ENCODE measurements at places on chromosomes 2 and 18.

GRCh38 chr2:68766376-68766845 is 31.8 kb downstream of the ARHGAP25 start:
- DNase-seq = no peak

DNA sequence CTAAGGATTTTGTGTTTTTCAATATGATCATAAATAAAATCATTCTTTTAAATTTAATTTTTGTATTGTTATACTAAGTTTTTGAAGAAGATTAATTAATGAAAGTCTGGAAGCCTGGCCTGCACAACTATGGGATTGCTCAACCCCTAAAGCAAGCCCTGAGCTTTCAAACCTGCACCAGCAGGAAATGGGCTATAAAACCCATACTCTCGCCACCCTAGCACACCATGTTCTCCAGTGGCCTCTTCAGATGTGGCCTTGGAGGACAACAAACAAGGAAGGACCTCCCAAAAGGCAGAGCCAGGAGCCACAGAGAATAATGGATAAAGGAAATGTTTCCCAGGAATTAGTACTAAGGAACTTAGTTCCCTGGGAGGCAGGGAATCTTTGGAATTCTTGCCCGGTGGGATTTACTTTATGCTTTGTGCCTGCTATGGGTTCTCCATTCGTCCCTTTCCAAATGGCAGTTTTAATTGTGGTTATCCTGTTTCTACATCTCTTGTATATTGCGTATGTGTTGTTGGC is 212.5 kb downstream of the ZFP36L2 start:
- DNase-seq = no peak

- DNase-seq = no peak
Observed at GRCh38 chr18:23998018-23998417, 16.5 kb upstream of the TTC39C start.

- DNase-seq = no peak
Observed at GRCh38 chr2:119266091-119266589, 42.5 kb downstream of the STEAP3 start.

DNA sequence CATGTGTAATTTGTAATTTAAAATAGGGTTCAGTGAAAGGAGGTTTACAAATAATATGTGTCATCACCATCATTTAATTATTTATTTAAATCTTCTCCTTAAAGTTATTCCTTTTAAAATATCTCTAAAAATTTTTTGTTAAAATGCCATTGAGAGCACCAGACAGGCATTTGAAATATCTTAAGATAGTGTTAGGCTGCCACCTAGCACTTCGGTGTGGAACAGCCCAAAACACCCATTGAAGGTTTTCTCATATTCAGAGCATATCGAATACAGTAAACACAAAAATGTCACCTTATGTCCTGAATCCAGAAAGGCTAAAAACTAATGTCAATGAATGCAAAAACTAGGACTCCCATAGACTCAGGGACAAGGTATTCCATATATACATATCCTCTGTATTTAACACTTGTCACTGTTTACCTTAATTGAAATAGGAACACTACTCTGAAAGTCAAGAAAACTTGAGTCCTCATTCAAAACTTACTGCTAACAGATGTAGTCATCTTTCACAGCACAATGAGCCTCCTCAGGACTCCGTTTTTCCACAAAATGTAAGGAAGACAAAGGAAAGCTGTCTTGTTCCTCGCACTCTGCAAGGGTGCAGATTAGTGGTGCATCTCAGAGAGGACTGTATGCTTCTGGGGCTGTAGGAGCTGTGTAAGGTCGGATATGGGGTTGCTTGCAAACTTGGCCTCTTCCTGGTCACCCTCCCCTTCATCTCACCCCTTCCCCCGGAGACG is 329.5 kb downstream of the PAX3 start:
- peak; percentile 30 for DNase-seq

DNA sequence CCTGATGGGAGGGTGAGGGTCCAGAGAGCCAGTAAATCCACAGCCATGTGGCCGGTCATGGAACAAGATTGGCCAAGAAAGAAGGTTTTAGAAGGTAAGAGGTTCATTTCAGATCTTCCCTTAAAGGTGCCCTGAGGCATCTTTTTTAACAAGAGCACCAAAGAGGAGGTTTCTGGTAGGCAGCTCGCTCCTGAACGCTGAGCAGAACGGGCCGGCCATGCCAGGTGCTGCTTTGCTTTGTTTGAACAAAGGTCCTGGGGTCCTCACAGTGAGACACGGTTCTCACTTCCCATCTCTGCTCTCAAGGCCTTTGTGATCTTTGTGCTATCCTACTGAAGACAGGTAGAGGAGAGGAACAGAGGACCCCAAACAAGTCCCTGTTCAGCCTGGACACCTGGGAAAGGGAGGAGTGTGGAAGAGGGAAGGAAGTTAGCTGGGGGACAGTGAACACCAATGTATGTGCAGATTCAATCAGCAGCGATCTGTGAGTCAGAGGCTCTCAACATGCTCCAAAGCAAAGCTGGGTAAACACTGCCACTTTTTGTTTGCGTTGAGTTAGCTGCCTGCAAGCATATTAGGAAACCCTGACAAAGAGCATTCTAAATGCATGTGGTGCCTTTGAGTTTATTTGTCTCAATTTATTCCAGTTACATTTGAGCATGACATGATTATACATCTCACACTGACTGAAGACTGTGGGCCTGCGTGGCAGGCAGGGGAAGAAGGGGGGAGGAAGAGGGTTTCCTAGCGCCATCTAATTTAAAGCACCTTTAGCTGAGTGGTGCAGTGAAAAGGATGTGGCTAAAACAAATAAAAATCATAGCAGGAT is 102.4 kb downstream of the ASB1 start:
- DNase-seq = no peak

GRCh38 chr2:207847807-207848544 is 78.3 kb upstream of the FZD5 start:
- DNase-seq = no peak

DNA sequence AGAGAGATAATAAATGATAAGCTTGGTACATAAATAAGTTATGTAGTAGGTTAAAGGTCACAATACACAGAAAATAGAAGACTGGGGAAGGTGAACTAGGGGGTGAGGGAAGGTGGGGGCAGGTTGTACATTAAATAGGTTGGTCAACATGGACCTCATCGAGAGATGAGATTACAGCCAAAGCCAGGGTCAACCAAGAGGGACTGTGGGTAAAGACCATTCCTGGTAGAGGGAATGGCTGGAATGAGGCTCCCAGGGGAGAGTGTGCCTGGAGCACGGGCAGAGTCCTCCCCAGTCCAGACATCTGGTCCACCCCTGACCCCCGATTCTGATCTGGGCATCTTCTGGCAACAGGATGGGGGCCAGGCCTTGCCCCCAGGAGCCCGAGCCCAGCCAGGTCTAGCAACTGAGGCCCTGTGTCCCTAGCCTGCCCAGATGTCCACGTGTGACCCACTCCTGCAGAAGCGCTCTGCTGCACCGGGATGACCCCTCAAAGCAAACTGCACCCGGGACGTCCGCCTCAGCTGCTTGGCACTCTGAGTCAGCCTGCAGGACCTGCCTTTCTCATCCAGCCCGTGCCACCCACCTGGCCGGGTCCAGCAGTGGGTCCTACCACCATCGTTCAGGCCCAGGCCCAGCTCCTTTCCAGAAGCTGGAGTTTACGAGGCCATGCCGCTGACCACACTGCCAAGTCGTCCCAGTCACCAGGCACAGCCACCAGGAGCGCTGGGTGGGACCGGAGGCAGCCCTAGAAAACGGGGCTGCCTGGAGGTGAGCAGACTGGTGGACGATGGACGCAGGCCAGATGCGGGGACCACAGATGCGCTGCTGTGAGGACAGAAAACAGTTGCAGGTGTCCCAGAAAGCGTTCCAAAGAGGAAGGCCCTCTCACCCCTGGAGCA is 56.2 kb upstream of the ID2 start:
- no peak for DNase-seq

DNA sequence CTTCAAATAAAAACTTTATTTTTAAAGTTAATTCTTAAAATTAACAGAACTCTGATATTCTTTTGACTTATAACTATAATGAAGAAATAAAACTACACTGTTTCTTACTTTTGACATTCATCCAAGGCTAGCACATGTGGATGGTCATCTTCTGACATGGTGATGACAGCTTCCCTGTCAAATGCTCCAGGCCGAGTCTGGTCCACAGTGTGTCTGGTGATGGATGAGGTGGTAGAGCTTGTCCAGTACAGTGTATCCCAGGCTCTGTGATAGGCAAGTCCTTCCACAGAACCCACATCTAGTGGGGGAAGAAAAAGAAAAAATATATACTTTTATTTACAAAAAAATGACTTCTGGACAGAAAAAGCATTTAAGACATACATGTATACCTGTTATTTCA is 1529.5 kb downstream of the LRP1B start:
- DNase-seq = no peak

GRCh38 chr2:172340394-172340793 is 87.0 kb upstream of the ITGA6 start:
- no peak for DNase-seq

DNA sequence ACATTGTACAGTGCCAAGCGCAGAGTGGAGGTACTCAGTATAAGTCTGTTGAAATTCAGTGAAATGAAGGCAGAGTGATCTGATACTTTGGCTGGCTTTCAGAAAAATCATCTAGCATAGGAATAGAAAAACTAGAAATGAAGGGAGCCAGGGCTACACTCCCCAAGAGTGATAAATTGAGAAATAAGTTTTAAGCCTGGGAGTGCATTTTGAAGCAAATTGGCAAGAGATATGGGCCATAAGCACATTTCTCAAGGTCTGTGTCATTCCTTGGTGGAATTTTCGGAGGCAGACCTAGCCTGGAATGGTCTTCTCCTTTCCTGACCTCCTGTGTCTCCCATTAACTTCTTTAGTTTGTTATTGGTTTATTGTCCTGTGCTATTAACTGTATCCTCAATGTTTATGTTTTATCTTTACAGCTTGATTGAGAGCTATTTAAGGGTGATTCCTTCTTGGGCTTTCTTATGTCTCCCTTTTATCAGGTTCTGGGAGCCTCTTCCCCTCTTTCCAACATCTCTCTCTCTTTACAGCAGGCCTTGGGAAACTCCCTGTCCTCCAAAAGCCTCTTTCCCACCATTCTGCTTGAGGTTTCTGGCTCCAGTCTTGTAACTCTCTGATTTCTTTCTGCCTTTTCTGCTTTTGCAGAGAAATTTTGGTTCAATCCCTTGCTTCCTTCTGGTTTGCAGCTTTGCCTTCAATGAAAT is 649.5 kb downstream of the SLC4A3 start:
- DNase-seq = no peak

- no peak for DNase-seq
Observed at GRCh38 chr2:85823951-85824350, 64.8 kb downstream of the ST3GAL5 start.

- DNase-seq = no peak
Observed at GRCh38 chr2:45707006-45707405, 55.5 kb downstream of the PRKCE start.

DNA sequence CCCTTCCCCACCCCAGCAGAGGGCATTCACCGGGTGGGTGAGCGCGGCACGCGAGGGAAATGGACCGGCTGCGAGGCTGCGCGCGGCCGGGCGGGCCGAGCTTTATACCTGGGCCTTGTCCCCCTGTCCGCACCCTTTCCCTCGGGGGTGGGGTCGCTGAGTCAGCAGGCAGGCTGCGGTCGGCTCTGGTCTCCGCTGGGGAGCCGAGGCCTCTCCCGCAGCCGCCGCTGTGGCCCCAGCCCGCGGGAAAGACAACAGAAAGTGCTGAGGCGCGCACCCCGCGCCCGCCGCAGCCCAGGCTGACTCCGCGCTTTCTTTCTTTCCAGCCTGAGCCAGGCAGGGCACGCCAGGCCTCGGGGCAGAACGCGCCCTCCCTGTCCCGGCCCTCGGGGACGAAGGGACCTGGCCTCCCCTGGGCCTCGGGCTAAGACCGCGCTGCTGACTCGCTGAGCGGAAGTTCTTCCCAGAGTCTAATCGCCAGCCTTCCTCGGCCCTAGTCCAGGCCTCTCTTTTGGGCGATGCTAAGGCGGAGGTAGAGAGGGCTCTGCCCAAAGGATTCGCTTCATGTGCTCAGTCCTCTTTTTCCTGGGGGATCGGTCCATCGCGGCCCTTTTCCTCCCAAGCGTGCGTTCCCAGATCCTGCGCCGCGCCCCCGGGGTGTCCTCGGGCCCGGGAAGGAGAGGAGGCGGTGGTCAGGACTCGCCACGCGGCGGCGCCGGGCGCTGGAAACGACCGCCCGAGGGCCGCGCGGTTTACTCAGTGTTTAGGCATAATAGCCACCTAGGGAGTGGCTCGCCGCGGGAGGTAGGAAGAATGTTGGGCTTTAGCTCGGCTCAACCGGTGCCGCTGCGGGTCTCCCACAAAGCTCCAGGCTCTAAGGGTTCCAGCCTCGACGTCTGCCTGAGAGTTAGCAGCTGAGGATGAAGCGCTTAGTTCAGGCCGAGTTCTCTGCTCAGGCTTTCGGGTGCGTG is at the start of gene CRYBA2:
Gene CRYBA2 (minus strand): TSS at position 78 of the 971 bp plus-strand sequence. CDS start 246 bp downstream, outside the sequence.
- no peak for DNase-seq

DNA sequence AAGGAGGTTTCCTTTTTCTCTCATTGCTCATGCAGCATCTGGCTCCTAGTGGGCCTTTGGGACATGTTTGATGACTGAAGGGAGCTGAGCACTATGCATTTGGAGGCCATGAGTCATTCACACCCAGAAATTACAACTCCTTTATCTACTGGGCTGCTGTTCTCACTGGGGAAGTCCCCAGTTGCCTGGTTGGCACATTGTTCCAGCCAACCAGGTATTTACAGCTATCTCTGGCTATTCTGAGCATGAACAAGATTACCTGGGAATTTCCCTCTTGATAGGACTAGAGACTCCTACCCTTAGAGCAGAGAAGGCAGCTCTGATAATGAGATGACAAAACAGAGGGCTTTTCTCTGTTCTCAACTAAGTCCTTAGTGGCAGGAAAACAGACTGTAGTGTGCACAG is 206.5 kb downstream of the SETBP1 start:
- no peak for DNase-seq

DNA sequence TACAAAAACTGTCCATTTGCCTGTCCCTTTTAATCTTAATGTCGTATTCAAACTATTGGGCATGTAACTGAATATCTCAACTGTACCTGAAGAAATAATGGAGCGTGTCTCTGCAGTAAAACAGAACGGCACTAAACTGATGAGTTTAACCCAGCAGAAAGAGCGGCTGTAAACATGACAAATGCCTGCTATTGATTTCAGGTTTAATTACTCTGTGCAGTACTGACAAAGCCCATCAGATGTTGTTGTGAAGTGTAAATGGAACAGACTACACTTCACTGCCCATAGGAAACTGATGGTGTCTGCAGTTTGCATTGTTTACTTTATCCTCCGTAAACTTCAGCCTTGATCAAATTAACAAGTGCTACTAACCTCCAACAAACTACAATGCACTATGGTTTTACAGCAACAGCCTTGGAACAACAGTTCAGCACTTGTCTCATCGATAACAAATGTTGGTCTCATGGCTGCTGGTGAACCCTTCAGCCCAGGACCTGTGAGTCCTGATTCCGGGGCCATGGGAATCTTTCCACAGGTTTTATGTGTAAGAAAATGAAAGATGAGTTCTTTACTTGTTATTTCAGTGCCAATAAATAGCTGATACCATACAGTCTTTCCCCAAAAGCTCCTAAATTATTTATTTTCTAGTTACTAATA is 316.5 kb downstream of the CCDC178 start:
- DNase-seq = no peak

Measured in NCI-H524 (cell line).